Head of caudate nucleus (tissue), 42 donors: ENCODE measurements at places on chromosomes 11 and 22.

GRCh38 chr22:26621663-26622062, at the start of gene CRYBA4:
Gene CRYBA4 (plus strand): TSS chr22:26621963. CDS start chr22:26622597, 634 bp downstream.
- no peak for DNase-seq

GRCh38 chr22:24503137-24503842, 8.2 kb downstream of the UPB1 start:
- peak; percentile 30 for DNase-seq

DNA sequence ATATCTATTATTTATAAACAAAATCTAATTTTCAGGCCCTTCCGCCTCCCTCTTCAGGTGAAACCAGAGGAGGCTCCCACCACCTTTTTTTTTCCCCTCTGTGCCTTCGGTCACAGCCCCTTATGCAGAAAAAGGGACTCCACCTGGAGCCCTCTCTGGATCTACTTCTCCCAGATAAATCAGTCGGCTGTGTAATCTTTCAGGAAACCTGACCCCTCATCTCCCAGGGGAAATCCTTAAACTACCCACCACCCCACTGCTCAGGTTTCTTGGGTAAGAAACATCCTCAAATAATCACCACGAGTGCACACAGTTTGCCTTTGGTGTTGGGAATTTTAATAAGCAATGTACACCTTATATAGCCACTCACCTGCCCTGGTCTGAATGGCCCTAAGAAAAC, 104.2 kb downstream of the NAV2 start:
- DNase-seq: no peak

- no peak for DNase-seq
Observed at GRCh38 chr22:27239520-27239919, 562.0 kb downstream of the MN1 start.

DNA sequence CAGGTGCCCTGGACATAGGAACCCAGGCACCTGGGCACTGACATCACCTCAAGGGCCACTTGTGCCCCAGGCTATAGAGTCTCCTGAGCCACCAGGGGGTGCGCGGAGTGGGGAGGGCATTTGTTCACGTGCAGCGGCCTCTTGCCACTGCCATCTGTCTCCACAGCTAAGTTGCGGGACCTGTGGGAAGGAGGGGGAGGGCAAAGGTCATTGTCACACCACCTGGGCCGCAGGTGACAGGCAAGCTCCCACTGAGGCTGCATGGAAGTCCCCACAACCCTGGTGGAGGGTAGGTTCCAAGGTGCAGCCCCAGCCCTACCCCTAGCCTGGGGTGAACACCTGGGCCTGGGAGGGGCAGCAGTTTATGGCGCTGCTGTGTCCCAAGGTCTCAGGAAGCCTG, 79.5 kb downstream of the PIWIL3 start:
- DNase-seq: no peak
